Heart left ventricle (tissue), 16 donors: ENCODE measurements at places on chromosomes 6 and 20. TPM values are rescaled to one million over a fixed set of nuclear protein-coding genes. Genes with fewer than 3 reads are reported as not detected.

Gene GRM1
- 0.91 TPM for polyA plus RNA-seq

DNA sequence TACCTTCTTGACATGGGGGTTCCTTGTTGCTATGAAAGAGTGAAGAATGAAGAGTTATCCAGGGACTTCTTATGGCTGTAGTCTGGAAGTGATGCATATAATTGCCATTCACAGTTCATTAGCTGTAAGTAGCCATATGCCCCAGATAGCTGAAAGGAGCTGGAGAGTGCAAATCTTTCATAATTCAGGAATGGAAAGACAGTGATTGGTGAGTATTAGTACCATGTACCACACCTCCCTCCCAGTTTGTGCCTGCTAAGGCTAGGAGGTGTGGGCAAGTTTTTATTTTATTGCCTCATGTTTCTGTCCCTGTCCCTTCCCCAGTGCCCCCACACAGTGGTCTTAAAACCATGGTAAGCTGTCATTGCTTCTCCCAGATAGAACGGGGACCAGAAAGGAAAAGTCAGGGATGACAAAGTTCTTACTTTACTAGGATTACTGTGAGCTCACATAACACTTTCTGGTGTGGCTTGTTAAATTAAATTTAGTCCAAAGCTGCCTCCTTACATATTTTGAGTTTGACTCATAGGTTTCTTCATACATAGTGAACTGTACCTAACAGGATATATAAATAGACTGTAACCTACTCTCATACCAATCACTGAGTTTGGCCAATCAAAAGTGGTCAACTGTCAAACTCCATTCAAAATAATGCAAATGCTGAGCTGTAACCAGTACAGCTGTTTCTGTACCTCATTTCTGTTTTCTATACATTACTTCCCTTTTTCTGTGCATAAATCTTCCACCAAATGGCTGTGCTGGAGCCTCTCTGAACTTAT lies 119.4 kb downstream of the RFPL4B start:
- H3K4me3 ChIP-seq = no peak overlapping the region
- no peaks in the 10 kb centered on the region for H3K27me3 ChIP-seq
- no peaks in the 10 kb centered on the region for H3K36me3 ChIP-seq
- H3K27ac ChIP-seq = no peak overlapping the region
- H3K4me1 ChIP-seq = no peaks in the 10 kb centered on the region

Gene IL17F
- not detected for polyA plus RNA-seq

DNA sequence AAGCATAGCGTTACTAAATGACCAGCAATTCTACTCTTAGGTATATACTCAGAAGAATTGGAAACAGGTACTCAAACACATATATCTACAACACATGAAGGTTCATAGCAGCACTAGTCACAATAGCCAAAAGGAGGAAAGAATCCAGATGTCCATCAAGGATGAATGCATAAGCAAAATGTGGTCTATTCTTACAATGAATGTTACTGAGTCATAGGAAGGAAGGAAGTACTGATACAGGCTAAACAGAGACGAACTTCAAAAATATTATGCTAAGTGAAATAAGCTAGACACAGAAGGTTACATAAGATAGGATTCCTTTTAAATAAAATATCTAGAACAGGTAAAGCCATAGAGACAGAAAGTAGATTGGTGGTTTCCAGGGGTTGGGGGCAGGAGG lies 93.5 kb downstream of the MAP3K7 start:
- no peaks in the 10 kb centered on the region for H3K4me1 ChIP-seq
- no peak overlapping the region for H3K4me3 ChIP-seq
- H3K36me3 ChIP-seq = no peaks in the 10 kb centered on the region
- H3K27ac ChIP-seq = no peak overlapping the region

Gene ZSCAN23
- 0.93 TPM for polyA plus RNA-seq

GRCh38 chr6:47419621-47420020 lies 58.0 kb upstream of the CD2AP start:
- H3K27ac ChIP-seq = no peak overlapping the region
- H3K27me3 ChIP-seq = no peaks in the 10 kb centered on the region
- H3K36me3 ChIP-seq = no peaks in the 10 kb centered on the region
- DNase-seq = no peak
- no peaks in the 10 kb centered on the region for H3K4me1 ChIP-seq
- H3K4me3 ChIP-seq = no peak overlapping the region

Gene GZF1
- 15.2 TPM for polyA plus RNA-seq
